HepG2 (cell line): ENCODE measurements at places on chromosomes 7 and 10.

DNA sequence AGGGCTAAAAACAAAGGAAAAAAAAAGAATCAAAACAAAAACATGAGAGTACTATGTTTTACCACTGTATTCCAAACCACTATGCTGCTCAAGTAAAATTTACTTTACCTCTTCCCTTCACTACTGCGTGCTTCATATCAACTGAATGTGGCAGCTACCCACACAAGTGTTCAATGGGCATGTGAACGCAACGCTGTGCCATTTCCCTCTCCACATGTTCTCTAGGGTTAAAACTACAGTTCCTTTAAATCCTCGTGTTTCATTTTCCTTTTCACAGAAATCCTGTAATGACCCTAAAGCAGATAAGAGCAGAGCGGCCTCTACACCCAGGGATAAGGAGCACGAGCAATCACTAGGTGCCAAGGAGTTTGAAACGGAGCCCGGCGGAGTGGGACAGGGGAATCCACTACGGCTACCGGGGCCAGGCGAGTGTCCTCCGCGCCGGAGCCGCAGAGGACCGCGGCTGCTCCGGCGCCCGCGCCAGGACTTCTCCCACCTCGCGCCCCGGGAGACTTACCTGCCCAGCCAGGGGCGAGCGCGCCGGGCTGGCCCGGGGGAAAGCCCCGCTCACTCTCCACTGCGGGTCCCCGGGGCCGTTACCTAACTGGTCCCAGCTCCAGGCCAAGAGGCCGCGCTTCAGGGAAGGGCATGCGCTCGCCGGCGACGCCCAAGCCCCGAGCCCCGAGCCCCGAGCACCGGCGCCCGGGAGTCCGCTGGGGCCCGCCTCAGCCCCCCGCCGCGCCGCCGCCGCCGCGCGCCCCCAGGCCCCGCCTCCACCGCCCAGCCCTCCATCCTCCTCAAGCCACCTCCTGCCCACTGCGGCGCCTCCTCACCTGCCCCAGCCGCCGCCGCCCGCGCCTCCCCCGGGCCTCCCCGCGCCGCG, 711 bp downstream of the NAMPT start:
- peak; percentile 8 for DNase-seq

GRCh38 chr10:44703241-44704155, 207.6 kb upstream of the TMEM72 start:
- DNase-seq, result no peak

DNA sequence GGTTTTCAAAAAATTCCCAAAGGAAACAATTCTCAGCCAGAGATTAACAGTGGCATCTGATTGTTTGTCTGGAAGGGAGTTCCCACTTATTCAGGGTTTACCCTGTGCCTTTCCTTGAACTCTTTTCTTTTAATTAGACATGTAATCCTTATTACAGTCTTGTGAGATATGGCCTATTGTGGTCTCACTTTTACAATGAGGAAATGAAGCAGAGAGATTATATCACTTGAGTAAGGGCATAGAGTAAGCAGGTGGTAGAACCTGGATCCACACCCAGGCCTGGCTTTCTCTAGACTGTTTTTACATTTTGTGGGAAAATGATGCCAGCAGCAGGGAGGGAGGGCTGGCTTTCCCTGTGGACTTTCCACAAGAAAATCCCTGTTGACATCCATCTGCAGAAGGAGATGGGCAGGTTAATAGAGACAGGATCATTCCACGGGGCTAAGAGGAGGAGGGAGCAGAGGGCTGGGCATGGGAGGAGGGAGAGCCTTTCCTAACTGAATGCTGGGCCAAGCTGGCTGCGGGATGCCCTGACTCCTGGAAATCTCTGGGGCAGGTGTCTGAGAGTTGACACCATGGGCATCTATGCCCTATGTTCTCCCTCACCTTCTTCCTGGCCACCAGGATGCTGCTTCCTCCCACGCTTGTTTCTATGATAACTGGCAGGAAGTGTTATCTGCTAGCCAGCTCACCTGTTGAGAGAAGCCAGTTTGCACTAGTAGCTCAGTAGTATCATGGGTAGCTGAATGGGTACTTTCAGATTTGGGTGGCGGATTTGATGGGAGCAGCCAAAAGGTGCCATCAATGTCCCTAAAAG, 28.7 kb upstream of the ARHGAP22 start:
- DNase-seq, result no peak

GRCh38 chr10:909831-910230, 21.7 kb downstream of the LARP4B start:
- no peak for DNase-seq

GRCh38 chr7:129144834-129145668, 544 bp downstream of the TSPAN33 start:
- DNase-seq, result no peak
